Dermis microvascular lymphatic vessel endothelial cell (primary cell): ENCODE measurements at places on chromosomes 6 and 20. TPM values are rescaled to one million over a fixed set of nuclear protein-coding genes. Genes with fewer than 3 reads are reported as not detected.

DNA sequence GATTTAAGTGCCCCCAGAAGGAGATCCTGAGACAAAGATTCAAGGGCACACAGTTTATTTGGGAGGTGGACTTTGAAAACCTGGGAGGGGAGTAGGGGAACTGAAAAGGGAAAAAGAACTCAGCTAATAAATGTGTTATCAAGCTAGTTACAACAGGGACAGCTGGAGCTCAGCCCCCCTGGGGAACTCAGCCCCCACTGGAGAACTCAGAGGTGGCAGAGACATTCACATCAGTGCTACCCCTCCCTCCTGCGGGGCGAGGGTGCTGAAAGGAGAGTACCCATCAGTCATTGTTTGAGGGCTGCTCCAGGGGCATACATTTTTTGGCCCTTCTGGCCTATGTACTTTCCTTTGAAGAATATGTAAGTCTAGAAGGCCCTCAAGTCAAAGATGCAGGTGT lies 101.4 kb downstream of the LRFN2 start:
- DNase-seq = no peak

DNA sequence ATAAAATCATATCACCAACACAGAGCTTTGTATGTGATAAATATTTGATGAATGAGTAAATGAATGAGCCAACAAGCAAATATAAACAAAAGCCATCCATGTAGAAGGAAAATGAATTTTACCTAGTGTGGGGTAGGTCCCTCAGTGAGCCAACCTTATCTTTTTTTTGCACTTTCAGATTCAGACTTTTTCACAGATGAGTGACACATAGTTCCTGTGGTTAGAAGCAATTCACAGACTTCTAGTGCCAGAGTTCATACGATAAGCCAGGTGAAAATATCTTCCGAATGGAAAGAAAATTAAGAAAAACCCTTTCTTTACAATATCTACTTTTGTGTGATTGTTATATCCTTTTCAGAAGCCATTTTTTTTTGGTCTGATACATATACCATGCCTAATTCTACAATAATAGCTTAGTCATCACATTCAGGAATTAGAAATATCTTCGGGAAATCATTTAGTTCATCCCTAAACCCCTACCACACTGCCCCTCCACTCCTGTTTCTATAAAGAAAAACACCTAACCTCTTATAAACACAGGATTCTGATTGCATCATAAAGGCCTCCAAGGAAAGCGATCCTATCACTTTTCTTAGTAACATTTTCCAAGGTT lies 82.7 kb upstream of the CNR1 start:
- DNase-seq = no peak

DNA sequence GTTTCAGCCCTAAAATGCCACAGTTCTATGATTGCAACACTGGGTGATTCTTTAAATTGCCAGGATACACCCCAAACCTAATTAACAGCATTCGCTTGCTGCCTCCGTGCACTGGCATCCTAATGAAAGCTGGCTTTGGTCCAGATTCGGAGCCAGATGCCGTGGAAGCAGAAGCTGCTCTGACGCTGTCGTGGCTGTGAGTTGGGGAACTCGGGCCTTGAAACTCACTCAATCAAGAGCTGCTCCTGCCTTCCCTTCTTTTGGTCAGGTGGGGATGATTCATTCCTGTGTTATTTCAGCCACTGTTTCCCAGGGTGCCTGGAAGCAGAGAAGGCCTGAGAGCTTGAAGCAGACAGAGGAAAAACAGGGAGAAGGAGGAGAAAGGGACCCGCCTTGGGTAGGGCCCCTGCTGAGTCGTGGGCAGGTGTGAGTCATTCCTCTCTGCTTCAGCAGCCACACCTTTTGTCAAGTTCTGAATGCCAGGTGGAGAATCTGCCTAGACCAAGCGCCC lies 36.2 kb upstream of the DSP start:
- no peak for DNase-seq

- peak; percentile 34 for DNase-seq
Observed at GRCh38 chr20:31894980-31895675, 24.7 kb downstream of the TTLL9 start.

DNA sequence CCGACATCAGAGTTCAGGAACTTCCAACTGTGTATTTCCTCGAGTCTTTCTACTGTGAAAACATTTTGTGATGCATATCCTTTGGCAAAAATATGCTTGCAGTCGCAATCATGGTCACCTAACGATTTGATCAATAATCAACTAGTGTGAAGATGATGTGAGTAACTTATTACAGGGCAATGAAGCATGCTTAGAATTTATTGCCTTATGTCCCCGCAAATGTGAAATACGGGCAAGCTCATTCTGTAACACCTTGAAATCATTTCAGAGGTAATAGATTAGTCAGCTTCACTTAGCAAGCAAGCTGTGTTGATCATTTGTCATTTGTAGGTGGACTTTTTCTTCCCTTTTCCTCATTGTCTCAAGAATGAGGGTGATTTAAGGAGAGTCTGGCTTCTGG lies 67.9 kb upstream of the DOK5 start:
- no peak for DNase-seq

BTBD3 gene
- total RNA-seq = 45.6 and 79.3 TPM in 2 replicates

DNA sequence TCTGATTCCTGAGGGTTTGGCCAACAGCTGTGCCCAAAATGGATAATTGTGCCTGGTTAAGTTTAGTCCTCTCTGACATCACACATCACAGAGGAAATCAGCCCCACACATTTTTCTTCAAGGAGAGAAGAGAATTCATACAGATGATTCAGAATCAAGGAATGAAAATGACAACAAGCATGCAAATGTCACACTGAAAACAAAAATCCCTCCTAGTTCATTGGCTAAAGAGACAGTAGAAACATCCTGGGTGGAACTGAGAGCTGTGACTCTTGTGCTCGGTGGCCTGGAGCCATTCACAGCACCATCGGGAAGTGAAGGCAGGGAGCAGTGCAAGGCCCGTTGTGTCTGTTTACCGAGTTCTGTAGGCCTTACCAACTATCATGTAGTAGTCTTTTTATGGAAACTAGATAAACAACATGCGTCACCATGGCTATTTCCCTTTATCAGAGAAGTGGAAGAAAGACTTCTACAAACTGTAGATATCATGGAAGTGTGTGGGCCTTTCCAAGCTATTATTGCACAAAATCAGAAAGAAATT lies 81.7 kb upstream of the TENT5A start:
- DNase-seq = no peak

DNA sequence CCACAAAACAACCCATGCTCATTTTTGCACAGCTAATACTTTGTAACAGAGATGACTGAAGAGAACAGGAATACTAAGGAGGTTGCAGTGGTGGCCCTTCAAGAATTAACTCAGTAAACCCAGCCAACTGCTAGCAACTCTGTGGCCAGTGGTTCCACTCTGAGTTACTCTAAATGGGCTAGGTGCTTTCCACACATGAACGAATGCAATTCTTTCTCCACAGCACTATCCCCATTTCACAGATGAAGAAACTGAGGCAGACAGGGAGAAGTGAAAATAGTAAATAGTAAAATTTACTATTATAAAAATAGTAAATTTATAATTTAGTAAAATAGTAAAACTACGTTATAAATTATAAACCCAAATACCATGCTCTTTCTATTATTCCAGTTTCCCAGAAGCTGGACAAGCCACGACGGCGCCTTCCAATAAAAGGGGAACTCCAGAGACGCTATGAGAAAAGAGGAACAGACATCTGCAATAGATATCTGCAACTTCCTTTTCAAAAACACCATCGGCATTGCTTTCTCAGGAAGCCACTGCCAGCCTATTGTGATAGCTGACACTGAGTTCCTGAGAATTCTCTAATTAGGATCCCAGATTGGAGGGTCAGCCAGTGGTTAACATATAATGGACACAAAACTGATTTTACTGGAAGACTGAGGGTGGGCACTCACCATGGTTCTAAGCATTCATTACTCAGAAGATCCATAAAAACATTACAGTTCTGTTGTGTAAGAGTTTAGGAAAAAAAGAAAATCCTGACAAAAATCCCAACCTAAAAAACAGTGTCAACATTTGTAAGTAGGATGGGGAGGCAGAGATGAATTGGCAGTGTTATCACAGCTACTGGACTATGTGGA lies 16.2 kb downstream of the FKBP1A start:
- DNase-seq = peak; percentile 80

DNA sequence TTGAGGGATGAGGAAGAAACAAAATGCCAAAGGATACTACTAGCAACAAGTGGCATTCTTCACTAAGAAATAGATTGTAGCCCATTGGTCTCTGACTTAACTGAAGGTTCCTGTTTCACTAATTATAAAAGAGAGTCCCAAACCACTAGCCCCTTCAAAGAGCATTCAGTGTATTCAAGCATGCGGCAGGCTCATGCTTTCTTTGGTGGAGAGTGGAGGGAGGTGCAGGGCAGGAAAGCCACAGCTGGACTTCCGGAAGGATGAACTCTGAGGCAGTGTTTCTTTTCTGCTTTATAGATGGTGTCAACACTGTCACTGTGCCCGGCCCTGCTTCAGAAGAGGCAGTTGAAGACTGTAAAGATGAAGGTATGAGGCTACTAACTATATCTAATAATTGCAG lies 636.1 kb downstream of the KIF16B start:
- no peak for DNase-seq

DNA sequence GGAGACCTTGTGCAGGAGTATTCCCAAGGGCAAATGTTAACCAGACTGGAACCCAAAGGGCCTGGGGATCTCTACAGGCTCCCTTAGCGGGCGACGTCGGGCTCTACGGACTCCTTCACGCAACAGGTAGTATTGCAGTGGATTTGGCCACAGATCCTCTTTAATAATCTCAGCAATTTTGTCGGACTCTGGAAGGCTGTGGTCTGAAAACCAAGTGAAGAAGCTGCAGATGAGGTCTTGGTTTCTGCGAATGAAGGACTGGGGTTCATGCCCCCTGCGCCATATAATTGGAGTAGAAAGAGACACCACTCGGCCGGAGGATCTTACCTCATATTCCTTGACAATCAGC lies 1.3 kb downstream of the TSPYL1 start:
- DNase-seq = no peak

KHDC1L gene
- total RNA-seq = not detected in 2 replicates

- no peak for DNase-seq
Observed at GRCh38 chr20:62141397-62142251, 1.6 kb downstream of the PSMA7 start.

GRCh38 chr20:63968928-63969760 lies 586 bp downstream of the ZNF512B start:
- DNase-seq = no peak

GRCh38 chr6:72525821-72526510 lies 95.9 kb upstream of the KCNQ5 start:
- DNase-seq = no peak

- no peak for DNase-seq
Observed at GRCh38 chr20:62773845-62774714, 22.2 kb upstream of the MRGBP start.

GRCh38 chr6:98514073-98514720 lies 320.2 kb upstream of the POU3F2 start:
- DNase-seq = no peak

DNA sequence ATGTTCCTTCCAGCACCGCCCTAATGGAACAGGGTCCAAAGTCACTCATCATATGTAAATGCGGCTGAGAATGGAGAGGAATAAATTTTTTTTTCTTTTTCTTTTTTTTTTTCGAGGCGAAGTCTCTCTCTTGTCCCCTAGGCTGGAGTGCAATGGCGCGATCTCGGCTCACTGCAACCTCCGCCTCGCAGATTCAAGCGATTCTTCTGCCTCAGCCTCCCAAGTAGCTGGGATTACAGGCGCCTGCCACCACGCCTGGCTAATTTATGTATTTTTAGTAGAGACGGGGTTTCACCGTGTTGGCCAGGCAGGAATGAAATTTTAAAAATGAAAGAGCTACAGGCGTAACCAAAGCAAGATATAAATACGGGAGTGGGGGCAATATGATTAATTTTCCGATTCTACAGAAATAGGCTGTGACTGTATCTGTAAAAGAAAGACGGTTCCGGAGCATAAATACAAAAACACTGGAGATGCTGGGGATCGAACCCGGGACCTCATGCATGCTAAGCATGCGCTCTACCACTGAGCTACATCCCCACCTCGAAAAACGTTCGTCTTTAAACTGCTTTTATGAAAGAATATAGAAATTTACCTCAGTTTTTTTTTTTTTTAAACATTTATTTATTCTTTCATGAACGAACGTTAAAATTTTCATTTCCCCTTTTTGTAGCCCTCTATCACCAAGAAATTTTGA lies 132.2 kb downstream of the GPX5 start:
- peak; percentile 62 for DNase-seq

GRCh38 chr20:20530428-20531151 lies 162.7 kb downstream of the INSM1 start:
- DNase-seq = no peak

C6orf163 gene
- 0.26 and 0.63 TPM in 2 replicates for total RNA-seq

DNA sequence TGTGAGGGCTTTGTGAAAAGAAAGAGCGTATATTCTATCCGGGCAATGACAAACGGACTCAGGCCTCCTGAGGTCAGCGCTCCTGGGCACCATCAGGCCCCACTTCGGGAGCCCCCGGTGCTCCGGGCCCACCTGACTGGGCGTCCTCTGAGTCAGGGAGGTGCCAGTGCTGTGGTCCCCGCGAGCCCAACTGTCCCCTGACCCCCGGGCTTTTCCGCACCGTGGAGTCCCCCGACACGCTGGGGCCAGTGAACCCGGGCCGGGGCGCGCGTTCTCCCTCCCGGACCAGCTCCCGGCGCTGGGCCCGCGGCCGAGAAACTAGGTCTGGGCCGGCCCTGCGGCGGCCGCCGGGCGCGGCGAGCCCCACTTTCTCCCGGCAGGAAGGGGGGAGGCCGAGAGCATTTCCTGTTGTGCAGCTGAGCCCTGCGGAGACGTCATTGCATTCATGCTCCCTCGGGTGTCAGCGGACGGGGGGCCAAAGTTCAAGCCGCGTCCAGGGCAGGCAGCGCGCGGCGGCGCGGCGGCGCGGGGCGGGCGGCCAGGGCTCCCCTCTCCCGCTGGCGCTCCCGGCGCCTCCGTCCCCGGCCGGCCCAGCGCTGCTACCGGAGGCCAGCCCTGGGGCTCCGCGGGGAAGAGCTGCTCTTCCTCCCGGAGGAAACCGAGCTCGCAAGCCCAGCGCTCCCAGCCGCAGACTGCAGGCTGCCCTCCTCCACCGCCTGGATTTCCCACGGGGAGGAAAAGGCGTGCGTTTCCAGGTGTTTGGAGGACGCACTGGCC lies 18.3 kb downstream of the HIVEP2 start:
- peak; percentile 74 for DNase-seq

LTA gene
- total RNA-seq = not detected in 2 replicates

- DNase-seq = peak; percentile 9
Observed at GRCh38 chr6:6546318-6547109, 42.0 kb upstream of the LY86 start.

MOCS3 gene
- total RNA-seq = 6.7 and 8.2 TPM in 2 replicates

GRCh38 chr6:134819236-134819635 lies 130.7 kb downstream of the ALDH8A1 start:
- no peak for DNase-seq
